ENCODE measurements at places on chromosomes 1 and 21.

DNA sequence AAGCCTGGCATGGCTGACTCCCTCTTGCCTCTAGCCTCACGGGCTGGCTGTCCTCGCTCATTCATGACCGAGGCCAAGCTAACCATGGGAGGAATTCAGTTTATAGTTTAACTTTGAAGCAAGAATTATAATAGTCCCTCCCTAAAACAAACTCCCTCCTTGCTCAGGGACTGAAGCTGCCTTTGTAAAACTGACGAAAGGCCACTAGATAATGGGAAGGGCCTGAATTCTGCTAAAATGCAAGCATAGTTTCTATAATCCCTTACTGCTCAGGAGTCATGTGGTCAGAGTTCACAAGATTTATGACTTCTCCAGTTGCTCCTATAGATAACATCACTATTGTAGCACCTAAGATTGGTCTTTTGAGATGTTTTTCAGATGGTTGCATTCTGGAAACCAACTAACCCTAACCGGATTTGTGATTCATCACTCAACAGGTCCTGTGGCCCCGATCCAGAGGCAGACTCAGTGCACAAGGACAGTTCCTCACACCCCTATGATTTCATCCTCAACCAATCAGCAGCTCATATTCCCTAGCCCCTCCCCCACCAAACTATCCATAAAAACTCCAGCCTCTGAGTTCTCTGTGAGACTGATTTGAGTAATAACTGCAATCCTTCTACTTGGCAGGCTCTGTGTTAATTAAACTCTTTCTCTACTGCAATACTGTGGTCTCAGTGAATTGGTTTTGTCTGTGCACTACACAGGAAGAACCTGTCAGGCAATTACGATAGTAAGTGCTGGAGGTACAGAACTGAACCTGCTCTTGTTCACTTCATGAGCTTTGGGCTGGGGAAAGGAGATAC lies 26.4 kb downstream of the HHIPL2 start:
- peak; percentile 18 for DNase-seq

DNA sequence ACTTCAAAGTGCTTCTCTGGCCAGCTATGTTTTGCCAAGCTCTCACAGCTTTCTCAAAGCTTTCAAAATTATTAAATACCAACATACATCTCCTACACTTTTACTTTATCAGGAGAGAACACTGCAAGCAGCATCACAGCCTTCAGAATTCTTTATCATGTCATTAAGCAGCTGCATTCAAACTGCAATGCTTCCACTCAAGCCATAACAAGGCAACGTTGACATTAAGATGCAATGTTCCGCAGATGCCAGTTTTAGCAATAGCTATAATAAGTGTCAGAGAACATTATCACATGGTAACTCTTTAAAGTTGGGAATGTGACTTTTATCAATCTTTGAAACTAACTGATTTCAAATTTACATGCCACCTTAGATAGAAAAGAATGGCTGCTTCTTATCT lies 91.9 kb downstream of the LRRC53 start:
- no peak for DNase-seq

GRCh38 chr21:8990326-8991087 lies 1530.9 kb upstream of the TPTE start:
- no peak for DNase-seq

- DNase-seq, result no peak
These were observed 25.0 kb downstream of the ABCA4 start for GRCh38 chr1:94095744-94096469.

- DNase-seq, result no peak
These were observed 18.9 kb upstream of the IGSF5 start for GRCh38 chr21:39726133-39726532.

- DNase-seq, result no peak
These were observed 182.0 kb downstream of the PCP4 start for GRCh38 chr21:40049031-40049930.

GRCh38 chr1:94284476-94284875 lies 47.1 kb upstream of the ARHGAP29 start:
- no peak for DNase-seq

GRCh38 chr1:31413405-31414001 lies 490 bp downstream of the SERINC2 start:
- DNase-seq, result no peak
